ENCODE measurements at places on chromosomes 6 and 20.

GRCh38 chr6:54614499-54615195 lies 231.9 kb upstream of the FAM83B start:
- ATAC-seq, result no peak

DNA sequence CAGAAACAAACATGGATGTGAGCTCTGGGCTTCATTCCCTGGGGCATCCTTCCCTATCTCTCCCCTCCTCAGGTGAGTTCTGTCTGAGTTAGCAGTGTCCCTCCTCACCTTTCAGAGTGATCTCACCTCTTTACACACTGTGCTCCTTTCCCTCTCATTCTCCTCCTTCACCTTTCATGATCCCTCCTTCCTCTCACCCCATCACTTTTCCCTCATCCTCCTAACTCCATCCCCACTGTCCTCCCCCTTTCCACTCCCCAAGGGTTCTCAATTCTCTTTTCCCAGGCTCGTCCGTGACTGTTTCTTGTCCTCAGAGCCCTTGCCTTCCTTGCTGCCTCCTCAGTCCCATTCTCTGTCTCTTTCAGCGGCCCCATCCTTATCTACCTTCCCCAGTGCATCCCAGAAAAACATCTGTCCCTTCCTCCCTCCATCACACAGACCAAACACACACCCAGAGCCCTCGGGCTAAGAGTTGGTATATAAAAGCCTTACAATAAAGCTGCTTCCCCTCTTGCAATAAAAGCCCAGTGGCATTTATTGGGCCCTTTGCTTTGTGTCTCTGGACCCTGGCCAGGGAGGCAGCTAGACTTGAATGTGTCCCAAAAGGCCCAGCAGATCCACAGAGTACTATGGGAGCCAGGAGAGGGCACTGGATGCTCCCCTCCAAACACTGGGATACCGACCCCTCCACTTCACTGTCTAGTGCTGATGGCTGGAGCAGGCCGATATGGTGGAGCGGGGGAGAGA lies 1.9 kb downstream of the RNF39 start:
- no peak for ATAC-seq

GRCh38 chr20:10864076-10864672 lies 190.4 kb upstream of the JAG1 start:
- peak; percentile 8 for ATAC-seq

- ATAC-seq, result no peak
These were observed 899.0 kb downstream of the TFAP2A start for GRCh38 chr6:9515633-9516606.

- ATAC-seq, result no peak
These were observed 4.7 kb downstream of the CITED2 start for GRCh38 chr6:139369568-139370282.

- no peak for ATAC-seq
These were observed 104.0 kb downstream of the EYA2 start for GRCh38 chr20:46998477-46999240.

DNA sequence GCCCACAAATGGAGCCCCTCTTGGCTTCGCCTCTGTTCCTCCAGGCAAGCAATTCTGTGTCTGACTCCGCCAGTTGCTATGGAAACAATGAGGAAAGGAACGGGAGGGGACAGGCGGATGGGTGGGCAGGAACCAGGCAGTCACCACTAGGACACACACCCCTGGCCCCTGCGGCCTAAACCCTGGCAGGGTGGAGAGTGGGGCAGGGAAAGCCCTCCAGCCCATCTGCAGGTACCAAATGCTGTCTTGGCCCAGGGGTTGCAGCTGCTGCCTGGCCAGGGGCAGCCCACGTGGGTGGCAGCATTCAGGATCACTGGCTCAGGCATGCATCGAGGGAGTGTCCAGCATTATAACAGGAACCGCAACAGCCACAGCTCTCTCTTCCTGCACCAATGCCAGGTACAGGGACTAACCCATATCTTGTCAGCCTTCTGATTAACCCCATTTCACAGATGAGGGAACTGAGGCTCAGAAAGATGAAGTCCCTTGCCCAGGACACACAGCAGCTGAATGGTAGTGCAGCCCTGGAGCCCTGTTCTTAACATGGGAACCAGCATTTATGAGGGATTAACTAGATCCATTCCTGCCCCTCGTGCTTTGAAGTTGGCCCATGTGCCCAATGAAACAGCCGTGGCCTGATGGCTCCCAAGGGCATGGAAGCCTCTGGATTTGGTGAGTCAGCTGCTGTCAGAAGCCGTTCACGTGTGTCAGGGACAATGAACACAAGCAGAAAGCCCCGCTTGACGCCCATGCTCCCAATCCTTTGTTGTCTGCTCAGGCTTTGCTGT lies 66.3 kb downstream of the NOL4L start:
- ATAC-seq, result no peak

DNA sequence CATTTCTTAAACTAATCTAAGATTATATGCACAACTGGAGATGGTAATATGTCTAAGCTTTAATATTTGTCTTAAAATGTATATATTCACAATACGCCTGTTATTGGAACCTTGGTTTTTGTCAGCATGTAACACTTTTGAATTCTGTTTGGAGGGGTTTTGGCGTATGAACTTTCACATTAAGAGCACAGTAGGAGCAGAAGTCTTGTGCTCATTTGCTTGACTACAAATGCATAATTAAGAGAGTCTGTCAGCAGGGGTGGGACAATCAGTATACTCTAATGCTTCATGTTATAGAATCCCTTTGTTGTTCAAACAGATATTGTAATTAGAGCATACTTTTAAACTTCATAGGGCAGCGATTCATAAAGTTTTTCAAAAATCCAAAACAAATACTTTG lies 112.8 kb downstream of the QKI start:
- no peak for ATAC-seq

- ATAC-seq, result no peak
These were observed 24.1 kb upstream of the EPB41L1 start for GRCh38 chr20:36130390-36130789.

DNA sequence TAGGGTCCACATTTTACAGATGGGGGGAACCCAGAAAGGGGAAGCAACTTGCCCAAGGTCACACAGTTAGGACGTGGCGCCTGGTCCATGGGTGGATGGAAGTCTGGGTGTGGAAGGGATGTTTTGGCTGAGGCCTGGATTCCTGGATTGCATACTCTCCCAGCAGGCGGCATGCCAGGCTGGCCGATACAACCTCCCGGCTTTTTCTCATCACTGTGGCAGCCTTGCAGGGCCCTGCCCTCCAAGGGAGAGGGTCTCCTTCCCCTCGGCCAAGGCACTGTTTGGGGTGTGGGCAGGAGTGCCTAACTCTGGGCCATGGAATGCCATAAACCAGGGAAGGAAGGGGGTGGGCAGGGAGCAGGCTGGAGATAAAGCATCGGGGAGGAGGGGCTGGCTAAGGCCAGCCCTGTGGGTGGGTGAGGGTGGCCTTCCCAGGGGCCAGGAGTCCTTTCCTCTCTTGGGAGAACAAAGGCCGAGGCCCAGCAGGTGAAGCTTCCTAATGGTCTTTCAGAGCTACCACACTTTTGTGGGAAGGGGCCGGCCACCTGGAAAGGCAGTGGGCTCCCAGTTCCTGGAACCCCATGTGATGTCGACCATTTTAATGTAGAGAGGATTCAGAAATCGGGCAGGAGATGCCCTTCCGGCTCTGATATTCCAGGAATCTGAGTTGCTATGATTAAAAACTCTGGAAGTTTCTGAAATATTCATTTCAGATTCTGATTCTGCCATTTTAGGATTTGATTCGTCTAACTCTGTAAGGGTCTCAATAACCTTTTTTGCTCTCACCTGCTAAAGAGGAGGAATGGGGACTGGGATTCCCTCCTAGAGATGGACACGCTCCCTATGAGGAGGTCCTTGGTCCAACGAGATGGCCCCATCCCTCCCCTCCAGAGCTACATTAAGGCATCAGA lies 4.2 kb downstream of the FOXS1 start:
- ATAC-seq, result no peak

DNA sequence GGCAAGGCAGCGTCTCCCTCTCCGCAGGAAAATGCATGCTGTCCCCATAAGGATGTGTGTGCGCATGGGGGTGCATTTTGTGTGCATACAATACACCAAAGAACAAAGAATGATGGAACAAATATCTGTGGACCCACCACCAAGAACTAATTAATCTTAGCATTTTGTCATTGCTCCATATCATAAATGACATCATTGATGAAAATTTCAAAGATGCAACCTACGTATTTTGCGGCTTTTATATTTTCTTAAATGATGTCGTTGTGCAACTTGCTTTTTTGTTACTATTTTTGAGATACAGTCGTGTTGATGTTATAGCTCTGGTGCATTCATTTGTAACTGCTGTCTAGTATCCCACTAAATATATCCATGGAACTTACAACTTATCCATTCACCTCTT lies 89.7 kb downstream of the SERAC1 start:
- no peak for ATAC-seq

GRCh38 chr6:11722805-11723631 lies 55.6 kb downstream of the ADTRP start:
- ATAC-seq, result peak; percentile 86

GRCh38 chr6:139981768-139982181 lies 607.3 kb upstream of the CITED2 start:
- no peak for ATAC-seq

- ATAC-seq, result no peak
These were observed 41.6 kb downstream of the OPRM1 start for GRCh38 chr6:154080461-154081189.

- ATAC-seq, result no peak
These were observed 25.3 kb upstream of the TMEM217 start for GRCh38 chr6:37283268-37283667.

- ATAC-seq, result no peak
These were observed 27.6 kb downstream of the PHACTR3 start for GRCh38 chr20:59631751-59632540.

GRCh38 chr20:57711826-57712225 lies 2.0 kb upstream of the PMEPA1 start:
- no peak for ATAC-seq

GRCh38 chr6:37518116-37518515 lies 18.4 kb upstream of the CCDC167 start:
- no peak for ATAC-seq

- no peak for ATAC-seq
These were observed 105.5 kb downstream of the MRPL14 start for GRCh38 chr6:44021589-44022295.

GRCh38 chr6:80341330-80341729 lies 234.9 kb downstream of the BCKDHB start:
- ATAC-seq, result no peak

- no peak for ATAC-seq
These were observed 85.8 kb downstream of the ZFP64 start for GRCh38 chr20:52105442-52106422.

- peak; percentile 79 for ATAC-seq
These were observed 16.6 kb downstream of the ZC3H12D start for GRCh38 chr6:149468179-149468578.

GRCh38 chr6:17281497-17282481 lies 628 bp downstream of the RBM24 start:
- peak; percentile 29 for ATAC-seq

GRCh38 chr6:111714416-111715270 lies 109.0 kb upstream of the TRAF3IP2 start:
- ATAC-seq, result no peak

GRCh38 chr20:35319192-35319870 lies 27.1 kb upstream of the FAM83C start:
- ATAC-seq, result no peak

- ATAC-seq, result no peak
These were observed 646.1 kb upstream of the DEFB115 start for GRCh38 chr20:30611239-30611984.

DNA sequence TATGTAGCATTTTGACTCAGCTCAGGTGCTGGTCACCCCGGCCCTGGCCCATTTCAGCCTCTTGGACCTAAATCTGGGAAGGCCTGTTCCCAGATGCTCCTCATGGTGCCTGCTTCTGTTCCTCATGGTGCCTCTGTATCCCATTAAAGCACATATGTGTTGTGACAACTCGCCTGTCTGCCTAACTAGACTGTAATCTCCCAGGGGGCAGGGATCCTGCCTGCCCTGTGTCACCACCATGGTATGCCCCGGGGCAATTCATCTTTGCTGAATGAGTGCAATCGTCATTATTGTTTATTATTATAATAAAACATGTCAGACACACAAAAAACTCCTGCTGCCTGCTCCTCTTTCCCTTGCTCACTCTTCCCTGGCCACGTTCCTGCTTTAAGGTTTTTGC lies 62.0 kb downstream of the ZFP64 start:
- no peak for ATAC-seq

GRCh38 chr6:25608558-25609174 lies 43.3 kb upstream of the SCGN start:
- no peak for ATAC-seq

- no peak for ATAC-seq
These were observed 39.7 kb upstream of the PRND start for GRCh38 chr20:4681991-4682401.

GRCh38 chr20:41364236-41364855 lies 2.3 kb downstream of the EMILIN3 start:
- no peak for ATAC-seq

DNA sequence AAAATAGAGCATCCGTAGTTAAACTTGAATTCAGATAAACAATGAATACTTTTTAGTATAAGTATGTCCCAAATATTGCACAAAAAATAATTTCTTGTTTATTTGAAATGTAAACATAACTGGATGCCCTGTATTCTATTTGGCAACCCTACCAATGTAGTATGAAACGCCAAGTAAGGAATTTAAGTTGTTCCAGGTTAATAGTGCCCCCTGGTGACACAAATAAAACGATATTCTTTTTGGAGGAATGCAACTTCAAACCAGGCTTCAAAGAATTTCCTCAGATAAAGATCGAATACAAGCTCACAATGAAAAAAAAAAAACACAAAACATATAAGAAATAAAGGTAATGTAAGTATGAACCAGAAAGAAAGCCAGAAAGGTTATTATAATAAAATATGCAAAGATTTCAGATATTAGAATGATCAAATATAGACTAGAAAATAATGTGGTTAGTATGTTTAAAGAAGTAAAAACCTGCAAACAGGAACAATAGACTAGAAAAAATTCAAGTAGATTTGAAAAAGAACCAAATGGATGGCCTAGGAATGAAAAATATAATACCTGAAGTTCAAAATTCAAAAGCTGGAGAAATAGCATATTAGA lies 18.4 kb upstream of the AKAP7 start:
- ATAC-seq, result no peak

DNA sequence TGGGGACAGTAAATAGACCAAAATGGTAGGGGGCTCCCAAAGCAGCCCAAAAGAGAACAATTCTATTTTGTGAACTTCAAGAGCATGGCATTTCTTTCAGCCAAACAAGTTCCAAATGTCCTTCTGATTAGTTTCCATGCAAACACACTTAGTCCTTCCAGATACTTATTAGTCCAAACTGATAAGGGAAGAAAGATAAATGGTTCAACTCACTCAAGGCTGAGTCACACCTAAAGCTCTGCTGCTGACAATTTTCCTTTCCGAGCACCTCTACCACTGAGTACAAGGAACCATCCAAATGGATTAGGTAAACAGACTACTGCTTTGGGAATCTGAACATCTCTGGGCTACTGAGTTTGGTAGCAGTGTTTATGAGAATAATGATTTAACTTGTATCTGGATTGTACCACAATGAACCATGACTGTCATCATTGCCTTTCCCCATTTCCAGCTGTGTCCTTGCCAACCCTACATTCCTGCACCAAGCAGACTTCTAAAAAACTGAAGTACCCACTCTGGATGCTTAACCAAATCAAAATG lies 71.2 kb downstream of the TNFRSF21 start:
- ATAC-seq, result no peak
